CD4-positive, alpha-beta T cell treated with Interleukin-17A for 4 hours (primary cell): ENCODE measurements at places on chromosomes 1 and 21.

DNA sequence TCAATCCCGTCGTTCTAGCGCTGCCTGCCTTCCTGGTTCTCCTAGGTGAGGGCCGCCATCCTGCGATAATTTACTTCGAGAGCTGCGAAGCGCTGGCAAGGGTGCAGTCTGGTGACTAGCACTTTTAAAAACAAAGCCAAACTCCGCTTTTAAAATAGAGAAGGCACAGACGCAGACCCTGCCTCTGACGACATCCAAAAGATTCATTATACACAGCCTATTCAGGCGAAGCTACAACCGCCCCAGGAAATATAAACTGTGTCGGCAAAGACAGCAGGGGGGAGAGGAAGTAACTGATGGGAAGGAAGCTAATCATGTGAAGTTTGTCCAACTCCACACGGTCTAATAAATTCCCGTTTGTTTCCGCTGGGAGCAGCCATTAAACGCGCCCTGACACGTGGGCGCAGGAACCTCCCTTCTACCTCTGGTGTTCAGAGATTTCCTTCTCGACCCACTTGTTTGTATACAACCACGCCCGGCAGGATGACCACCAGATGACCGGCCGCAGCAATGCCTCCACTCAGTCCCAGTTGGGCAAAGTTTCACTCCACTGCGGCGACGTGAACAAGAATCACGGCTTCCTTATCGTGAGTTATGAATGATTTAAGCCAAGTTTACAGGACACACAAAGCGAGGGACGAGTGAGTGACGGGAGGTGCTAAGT is 1.3 kb downstream of the GNG12 start:
- DNase-seq = no peak

- DNase-seq = no peak
Measured at GRCh38 chr1:31588751-31589515, 12.6 kb downstream of the TINAGL1 start.

- DNase-seq = peak; percentile 8
Measured at GRCh38 chr1:9181990-9182783, 52.4 kb upstream of the H6PD start.

DNA sequence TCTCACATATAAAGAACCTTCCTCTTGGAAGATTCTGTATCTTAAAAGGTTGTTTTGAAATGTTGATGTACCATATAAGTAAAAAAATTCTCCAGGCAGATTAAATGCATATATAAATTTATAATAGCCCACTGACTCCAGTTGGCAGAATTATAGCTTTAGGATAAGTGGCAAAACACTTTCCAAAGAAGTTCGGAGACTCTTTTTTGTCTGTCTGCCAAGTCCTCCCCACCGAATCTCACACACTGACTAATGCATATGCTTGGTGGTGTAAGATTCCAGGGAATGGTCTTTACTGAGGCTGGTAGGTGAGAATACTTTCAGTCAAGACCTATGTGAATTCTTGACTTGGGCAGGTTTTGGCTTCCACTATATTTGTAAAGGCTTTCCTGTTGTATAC is 724.3 kb upstream of the CXADR start:
- no peak for DNase-seq

DNA sequence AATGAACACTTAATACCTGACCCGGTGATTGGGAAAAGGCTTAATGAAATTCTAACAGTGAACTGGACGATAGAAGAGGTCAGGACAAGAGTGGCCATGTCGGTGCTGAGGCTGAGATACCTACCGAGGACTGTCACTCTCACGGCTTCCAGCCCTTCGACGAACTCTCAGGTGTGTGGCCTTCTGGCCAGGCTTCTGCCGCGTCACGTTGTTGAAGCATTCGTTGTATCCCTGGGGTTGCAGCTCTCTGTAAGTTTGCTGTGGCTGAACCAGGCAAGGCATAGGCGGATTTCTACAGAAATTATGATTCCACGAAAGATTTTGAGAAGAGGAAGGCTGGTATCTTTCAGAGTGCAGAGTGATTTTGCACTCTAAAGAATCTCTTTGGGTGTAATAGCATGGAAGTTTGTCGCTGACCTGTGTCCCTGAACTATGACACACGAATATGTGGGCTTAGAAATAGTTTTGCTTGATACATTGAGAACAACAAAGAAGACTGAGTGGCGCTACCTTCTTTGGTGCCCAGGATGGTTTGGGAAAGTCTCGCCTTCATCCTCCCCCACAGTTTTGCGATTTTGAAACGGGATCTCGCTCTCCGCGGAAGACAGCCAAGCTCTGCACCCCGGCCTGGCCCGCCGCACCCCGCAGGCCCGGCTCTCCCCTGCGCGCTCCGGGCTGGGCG is 403 bp upstream of the EPHX4 start:
- DNase-seq = no peak

GRCh38 chr1:41827991-41828570 is 90.6 kb downstream of the HIVEP3 start:
- no peak for DNase-seq

- no peak for DNase-seq
Measured at GRCh38 chr1:228109962-228110488, 926 bp upstream of the MRPL55 start.

GRCh38 chr1:175863299-175864050 is 120.1 kb upstream of the TNR start:
- no peak for DNase-seq

- no peak for DNase-seq
Measured at GRCh38 chr1:118335331-118335732, 150.3 kb upstream of the SPAG17 start.

- DNase-seq = no peak
Measured at GRCh38 chr1:63730211-63730610, 43.6 kb upstream of the ROR1 start.

- DNase-seq = no peak
Measured at GRCh38 chr1:54257876-54258275, 57.9 kb downstream of the MRPL37 start.

- DNase-seq = no peak
Measured at GRCh38 chr1:8665833-8666232, 151.6 kb downstream of the RERE start.

DNA sequence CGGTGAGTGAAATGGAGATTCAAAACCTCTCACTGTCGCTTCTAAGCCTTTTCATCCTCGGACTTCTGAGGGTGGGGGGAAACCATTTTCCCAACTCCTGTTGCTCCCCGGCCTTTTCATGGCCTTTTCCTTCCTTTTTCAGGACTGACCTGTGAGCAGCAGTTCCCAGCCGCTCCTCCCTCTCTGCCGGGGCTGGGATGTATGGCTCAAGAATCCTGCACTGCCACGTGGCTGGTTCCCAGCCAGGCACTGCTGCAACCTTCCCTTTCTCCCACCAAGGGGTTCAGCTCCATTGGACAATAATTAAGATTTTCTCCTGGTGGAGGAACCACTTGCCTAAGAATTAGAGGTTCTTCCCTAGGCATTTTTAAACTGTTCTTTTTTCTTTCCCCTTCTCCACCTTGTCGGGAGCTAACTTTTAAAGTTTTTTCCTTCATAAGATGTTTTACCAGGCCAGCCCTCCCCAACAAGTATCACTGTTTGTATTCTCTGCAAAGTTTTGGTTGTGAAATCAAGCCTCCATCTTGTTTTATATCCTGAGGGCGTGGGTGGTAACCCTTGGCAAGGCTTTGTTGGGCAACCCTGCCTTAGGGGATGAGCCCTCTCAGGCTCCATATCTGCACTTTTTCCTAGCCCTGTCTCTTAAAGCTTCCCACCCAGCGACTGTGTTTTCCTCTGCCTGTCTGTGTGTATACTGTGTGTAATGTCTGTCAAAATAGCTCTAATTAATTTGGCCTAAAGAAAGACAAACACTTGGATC is 1166.6 kb upstream of the ADGRL2 start:
- DNase-seq = no peak

DNA sequence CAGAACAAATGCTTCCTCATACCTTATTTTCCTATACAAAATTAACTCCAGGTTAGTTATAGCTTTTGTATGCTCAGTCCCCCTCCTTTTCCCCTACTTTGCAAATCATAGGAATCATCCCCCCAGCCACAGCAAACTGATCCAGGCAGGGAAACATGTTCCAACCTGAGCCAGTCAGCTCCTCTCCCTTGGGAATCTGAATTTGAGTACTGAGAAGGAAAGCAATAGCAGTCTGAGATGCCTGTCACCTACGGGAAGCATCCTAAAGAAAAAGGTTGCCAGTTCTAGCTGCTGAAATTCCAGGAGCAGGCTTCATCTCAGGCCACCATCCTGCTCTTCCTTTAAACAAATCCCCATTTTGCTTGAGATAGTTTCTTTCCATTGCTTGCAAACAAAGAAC is 6.9 kb downstream of the ADSS2 start:
- DNase-seq = no peak

DNA sequence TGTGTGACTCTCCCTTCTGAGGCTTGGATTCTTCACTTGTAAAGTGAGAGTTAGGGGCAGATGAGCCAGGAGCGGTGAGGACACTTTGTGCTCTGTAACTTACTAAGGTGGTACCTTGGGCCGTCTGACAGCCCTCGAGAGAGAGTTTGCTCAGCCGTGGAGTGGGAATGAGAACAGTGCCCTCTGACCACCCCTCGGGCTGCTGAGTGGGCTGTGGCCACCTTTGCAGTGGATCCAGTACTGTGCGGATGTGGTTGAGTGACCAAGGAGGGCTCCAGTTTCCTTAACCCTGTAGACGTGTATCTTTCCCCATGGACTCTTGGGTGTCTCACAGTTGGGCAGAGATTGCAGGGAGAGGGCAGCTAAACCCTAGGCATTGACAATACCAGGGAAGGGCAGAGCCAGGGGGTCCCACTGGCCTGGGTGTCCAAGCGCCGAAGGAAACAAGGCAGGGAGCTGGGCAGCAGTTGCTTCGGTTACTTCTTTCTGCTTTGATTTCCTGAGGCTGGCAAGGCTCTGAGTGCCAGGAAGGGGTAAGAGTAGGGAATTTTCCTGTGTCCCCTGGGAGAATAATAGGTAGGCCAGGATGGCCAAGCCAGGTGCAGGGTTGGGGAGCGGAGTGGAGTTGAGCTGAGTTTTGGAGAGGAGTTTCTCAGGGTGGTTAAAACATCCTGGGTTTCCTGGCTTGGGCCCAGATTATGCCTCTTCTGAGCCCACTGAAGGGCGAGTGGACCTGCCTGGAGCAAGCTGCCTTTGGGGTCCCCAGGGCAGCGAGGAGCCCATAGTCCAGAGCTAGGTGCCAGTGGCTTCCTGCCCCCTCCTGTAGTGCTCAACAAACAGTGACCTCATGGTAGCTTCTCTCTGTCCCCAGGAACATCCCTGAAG is 27.6 kb downstream of the HMGCS2 start:
- DNase-seq = no peak

- DNase-seq = no peak
Measured at GRCh38 chr21:33025489-33026442, at the start of gene OLIG2. TSS of gene OLIG2 (plus strand) at chr21:33025935. CDS start at chr21:33026863, 928 bp downstream.

DNA sequence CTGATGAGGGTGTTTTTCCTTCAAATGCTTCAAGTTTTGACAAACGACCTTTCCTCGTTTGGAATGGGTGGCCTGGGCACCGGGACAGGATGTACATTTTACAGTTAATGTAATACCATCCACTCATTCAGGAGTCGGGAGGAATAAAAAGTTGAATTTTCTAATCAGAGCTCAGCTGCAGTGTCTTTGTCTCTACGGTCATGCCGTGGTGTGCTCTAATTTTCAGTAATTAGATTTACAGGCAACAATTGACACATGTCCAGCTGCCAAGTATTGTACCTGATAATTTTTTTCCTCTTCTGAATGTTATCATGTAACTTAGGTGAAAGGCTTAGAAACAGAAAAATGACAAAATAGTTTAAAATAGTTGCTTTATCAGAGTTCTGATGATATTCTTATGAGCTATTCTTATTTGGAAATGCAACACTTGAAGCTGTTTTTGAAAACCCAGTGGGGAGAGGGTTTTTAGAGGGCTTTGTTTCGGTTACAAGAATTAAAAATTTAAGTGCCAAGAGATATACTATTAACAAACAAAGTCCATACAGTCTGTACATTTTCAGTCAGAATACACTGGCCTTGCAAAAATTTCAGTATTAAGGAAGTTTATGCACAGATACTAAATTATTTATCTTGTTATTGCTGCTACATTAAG is 1.0 kb downstream of the CDKN2C start:
- no peak for DNase-seq
